ENCODE measurements at places on chromosomes 12 and 14.
A peak's percentile ranks its signal among the peaks of the same experiment; 100 is the strongest.

DNA sequence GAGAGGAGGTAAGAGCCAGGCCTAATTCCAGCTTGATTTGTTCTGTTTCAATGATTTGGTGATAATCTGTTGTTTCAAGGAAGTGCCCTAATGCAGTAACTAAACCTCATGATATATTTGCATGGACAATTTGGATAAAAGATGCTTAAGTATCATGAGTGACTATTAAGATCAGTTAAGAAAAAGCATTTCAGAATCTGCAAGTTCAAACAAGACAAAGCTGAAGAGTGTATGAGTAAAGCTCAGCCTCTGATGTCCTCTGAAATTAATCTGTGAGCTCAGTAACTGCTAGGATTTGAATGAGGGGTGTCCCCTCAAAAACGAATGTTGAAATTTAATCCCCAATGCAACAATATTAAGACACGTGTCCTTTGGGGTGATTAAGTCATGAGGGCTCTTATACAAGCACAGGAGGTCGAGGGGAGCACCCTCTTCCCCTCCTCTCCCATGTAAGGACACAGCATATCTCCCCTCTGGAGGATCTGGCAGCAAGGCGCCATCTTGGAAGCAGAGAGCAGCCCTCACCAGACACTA, 949.2 kb downstream of the GALC start:
- no peak for DNase-seq

DNA sequence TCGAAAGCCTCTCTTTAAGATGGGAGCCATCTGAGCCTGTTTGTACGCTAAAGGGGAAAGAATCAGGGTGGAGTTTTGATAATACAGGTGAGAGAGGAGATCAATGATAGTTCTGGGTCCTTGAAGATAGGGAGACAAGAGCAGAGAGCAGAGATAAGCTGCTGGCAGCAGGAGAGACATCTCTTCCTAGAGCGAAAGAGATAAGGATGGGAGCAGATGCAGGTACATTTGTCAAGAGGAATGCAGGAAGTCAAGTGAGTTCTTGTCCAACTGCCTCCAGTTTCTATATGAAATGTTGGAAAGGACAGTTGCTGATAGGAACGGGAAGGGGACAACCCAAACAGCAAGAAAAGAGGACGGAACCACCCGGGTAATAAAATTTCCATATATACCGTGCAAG, 24.7 kb upstream of the HIF1A start:
- no peak for DNase-seq

GRCh38 chr12:40643506-40643905, 48.7 kb upstream of the CNTN1 start:
- DNase-seq = no peak

DNA sequence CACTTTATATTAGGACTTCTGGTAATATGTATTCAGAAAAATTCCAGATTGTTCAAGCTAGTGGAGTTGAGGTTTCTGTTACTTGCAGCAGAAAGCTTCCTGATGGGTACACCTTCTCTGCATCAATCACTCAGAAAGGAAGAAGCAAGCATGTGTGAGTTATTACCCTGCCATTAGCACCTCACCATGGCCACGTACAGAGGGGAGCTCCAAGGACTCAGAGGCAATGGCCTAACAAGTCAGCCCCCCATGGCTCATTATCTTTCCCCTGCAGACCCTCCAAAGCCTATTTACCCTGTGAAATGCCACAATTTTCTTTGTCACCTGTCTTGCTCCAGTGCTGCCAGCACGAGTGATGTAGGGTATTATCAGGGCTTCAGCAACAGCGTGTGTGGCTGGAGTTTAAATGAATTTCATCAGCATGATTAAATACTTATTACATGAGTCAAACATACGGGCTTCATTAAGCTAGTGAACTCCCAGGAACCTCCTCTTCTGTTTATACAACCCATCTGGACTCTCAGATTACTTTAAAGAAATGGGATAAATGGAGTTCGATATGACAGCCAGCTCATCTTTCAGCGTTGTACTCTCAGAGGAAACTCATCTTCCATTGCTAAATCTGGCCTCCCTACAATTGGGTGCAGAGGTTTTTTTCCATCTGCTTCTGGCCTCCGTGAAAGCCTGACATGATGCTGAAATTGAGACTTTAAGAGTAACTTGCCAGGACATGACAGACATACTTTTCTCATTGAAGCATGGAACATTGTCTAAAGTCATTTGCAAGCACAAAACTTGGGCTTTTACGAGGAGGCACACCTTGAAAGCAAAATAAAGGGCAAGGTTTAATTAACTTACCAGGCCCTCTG, 135.9 kb downstream of the TMEM30B start:
- DNase-seq = no peak

DNA sequence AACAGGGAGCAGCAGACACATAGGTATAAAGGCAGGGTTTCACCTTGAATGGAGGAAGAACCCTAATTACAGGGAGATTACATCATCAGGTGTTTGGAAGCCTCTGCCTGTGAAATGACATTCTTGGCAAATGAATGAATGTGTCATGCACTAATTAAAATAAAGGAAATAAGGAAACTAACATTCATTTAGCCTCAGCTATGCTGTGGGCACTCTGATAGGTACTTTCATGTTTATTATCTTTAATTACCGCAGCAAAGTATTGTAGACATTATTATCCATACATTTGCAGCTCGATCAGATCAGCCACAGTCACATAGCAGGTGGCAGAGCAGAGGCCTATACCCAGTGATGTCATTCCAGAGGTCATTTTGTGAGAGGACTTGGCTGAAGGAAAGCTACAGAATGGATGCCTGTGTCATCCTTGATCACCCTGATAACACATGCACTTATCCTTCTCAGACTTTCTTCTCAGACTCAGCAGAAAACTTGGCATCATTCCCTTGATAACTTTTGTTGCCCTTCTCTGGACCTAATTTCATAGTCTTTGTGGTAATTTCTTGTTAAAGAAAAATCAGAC, 18.4 kb downstream of the ZNF664 start:
- no peak for DNase-seq

DNA sequence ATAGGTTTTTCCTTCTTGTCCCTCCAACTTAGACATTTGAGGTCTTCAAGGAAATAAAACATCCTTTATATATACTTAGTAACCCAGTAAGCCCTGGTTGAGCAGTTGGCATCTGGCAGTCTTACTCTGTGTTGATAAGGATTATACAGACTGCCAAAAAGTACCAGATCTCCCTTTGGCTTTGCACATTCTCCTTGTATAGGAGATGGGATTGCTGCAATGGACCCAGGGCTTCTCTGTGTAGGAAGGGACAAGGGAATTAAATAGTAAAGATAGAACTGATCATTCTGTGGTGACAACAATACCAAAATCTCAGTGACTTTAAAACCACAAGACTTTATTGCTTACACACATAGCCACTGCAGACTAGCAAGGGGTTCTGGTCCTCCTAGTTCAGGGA, 180.1 kb upstream of the CCDC196 start:
- no peak for DNase-seq

GRCh38 chr12:105862163-105862821, 276.5 kb downstream of the NUAK1 start:
- no peak for DNase-seq

- no peak for DNase-seq
These were observed 6.0 kb downstream of the FAR2 start for GRCh38 chr12:29155079-29155478.

- DNase-seq = no peak
These were observed 143.7 kb downstream of the ASCL4 start for GRCh38 chr12:107917912-107918800.

DNA sequence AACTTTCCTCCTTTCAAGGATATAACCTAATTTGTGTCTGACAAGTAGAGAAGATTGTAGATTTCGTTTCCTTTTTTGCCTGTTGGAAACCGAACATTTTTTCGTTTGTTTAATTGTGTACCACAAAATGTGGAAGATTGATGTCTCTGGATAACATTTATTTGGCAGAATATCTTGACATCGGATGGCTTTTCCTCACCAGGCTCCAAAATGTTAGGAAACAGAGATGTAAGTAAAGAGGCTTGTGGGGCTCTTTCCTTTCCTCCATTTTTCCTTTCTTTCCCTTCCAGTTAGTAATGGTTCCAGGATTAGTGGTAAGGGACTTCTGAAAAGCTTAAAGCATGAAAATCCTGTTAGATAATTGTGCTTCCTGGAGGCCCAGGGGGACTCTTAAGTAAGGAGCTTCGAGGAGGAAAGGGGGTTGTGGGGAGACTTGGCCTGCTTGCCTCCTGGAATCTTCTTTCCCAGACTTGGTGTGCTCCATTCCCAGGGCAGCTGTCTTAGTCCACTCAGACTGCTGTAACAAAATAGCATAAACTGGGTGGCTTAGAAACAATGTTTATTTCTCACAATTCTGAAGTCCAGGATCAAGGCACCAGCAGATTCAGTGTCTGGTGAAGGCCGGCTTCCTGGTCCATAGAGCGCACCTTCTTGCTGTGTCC, 243.1 kb upstream of the PWP1 start:
- DNase-seq = no peak

GRCh38 chr12:3961591-3961990, 88.4 kb upstream of the PARP11 start:
- no peak for DNase-seq

GRCh38 chr14:25485381-25485780, 435.4 kb upstream of the STXBP6 start:
- no peak for DNase-seq

DNA sequence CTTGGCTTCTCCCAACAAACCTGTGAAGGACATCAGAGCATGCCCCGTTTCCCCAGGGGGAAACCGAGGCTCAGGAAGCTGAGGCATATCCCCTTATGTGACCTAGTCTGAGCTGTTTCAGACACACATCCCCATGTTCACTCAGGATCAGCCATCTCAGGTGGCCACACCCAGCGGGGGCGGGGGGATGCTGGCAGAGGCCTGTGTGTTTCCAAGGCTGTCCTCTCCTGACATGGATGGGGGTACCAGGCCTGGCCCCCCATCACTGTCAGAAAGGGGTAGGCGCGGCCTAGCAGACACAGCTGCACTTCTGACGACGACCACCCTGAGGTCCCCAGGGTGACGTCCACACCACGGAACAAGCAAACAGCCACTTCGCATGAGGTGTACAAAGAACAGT, 22.1 kb downstream of the CCDC85C start:
- DNase-seq = no peak

- DNase-seq = no peak
These were observed 30.0 kb downstream of the CEP83 start for GRCh38 chr12:94429633-94430032.

DNA sequence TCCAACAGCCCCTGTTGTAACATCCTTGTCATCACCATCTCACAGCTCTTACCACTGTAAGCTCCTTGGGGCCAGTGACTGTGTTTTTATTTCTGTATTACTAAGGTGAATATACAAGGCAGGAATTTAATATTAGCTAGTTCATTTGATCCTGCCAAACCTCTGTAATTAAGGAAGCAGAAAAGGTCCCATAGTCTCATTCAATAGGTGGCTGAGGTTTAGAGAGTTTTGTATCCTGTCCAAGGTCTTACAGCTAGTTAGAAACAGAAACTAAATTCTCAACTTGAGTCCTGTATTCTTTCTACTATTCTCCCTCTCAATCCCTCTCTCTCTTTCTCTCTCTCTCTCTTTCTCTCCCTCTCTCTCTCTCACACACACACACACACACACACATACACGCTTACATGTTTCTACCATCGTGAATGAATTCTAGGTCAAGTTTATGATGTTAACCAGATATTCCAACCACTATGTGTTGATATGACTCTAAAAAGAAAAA, 543 bp upstream of the GLIPR1 start:
- DNase-seq = no peak

GRCh38 chr14:74892745-74893144, 11.0 kb downstream of the DLST start:
- DNase-seq = no peak

DNA sequence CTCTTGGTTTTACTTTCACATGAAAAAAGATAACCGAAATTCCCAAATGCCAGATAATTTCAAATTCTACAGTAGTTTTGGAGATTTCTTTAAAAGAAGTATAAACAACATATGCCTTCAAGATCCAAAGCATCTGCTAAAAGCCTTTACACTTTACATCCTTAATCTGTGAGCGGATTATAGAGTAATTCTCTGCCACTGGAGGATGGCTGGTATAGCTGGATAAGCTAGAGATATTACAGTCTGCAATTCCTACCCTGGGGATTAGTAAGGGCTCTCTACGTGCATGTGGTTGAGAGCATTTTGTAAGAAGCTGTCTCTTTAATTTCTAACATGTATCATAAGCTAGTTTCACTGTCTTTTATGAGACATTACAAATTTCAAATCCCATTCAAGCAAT, 240.3 kb upstream of the HMGA2 start:
- DNase-seq = no peak

- no peak for DNase-seq
These were observed 284.2 kb upstream of the CAND1 start for GRCh38 chr12:66984962-66985361.

DNA sequence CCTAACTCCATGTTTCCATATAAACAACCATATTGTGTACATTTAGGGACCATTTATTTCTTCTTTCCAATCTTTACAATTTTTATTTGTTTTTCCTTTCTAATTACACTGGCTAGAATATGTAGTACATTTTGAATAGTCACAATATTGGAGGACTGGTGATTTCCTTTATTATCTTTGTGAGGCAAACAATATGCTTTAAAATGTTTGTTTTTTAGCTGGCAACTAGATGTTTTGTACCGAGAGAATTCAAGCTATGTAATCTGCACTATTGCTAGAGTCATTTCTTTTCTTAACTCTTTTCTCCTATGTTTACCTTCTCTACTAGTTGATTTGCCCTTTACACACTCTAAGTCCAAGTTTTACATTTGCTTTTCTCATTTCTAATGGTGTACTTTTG, 13.3 kb upstream of the NTN4 start:
- no peak for DNase-seq

DNA sequence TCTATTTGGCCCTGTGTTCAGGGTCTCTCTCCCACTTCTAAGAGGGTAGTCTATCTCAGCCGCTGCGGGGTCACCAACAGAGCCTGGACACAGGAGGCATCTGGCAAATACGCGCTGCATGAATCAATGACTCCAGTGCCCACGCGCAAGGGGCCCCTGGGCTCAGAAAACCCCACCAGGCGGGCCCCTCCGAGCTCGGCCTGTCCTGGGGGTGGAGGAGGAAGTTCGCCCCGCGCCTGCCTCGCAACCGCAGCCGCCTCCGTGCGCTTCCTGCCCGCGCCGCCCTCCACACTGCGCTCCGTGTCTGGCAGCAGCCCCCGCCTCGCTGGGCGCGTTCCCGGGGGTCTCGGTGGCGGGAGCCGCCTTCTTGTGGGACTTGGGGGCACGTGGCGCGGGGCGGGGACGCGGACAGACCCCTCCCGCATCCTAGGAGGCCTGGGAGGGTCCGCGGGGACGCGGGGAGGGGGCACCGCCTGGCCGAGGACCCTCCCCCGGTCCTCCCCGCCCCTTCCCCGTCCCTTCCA, 811 bp upstream of the FBRSL1 start:
- no peak for DNase-seq

DNA sequence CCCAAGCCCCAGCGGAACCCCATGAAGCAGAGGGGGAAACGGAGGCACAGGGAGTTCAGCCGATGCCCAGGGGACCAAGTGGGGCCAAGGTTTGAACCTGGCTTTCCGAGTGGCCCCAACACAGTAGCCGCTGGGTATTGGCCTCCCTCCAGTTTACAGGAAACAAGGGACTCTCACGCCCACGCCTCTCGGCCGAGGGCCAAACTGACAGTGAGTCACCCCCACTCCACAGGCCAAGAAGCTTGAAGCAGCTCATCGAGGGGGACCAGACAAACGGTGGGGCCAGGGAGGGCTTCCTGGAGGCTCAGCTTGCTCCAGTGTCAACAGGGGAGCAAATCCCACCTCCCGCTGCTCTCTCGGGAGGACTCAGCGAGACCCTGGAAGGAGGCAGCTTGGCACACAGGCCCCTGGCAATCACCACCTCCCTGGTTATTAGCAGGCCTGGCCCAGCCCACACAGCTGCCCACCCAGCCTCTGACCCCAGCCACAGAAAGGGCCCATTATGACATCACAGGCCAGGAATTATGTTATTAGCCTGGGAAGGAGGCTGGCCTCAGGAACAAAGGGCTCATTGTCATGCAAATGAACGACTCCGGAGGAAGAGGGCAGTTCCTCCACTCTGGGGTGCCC, 54.6 kb downstream of the NCOR2 start:
- DNase-seq = peak; percentile 69

All from amygdala (tissue), 56 donors.